ENCODE measurements at places on chromosomes 13 and 19.
A peak's percentile ranks its signal among the peaks of the same experiment; 100 is the strongest.

DNA sequence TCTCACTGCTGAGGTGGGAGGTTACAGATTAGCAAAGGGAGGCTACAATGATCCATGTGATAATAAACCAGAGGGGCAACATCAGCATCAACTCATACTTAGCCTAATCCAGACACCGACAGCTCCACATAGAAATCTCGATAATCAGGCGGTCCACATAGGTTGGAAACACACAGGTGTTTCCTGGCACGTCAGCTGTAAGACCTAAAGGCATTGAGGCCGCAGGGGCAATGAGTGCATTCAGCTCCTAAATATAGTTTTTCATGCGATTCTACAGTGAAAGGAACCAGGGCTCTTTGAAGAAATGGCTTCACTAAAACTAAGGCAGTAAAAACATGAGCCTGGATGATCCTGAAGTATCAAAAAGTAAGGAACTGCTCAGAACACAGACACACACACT lies 19.3 kb downstream of the PLPP2 start:
- no peak for DNase-seq

DNA sequence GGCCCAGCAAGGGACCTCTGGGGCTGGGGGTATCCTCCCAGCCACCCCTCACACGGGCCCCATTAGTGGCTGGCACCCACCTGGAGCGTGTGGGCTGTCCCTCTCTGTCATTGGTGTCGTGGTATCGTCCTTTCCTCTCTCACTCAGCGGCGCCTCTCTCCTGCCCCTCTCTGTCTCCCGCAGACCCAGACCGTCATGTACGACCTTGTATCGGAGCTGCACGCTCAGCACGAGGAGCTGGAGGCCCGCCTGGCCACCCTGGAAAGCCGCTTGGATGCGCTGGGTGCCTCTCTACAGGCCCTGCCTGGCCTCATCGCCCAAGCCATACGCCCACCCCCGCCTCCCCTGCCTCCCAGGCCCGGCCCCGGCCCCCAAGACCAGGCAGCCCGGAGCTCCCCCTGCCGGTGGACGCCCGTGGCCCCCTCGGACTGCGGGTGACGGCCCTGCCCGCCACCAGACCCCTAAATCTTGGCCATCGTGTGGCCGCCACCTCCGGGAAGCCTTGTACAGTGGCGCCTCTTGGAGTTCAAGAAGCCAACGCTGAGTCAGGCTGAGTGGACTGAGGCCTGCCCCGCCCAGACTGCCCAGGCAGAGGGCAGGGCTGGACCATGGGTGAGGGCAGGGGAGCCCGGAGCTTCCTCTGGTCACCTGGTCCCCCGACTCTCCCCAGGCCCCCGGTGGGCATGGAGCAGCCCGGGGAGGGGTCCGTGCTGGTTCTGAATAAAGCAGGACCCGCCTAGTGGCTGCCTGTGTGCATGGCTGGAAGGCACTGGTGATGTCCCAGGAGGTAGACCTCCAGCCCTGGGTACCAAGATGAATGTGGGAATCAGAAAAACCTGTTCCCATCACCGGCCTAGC lies 9.8 kb upstream of the ARRDC2 start:
- peak; percentile 81 for DNase-seq

DNA sequence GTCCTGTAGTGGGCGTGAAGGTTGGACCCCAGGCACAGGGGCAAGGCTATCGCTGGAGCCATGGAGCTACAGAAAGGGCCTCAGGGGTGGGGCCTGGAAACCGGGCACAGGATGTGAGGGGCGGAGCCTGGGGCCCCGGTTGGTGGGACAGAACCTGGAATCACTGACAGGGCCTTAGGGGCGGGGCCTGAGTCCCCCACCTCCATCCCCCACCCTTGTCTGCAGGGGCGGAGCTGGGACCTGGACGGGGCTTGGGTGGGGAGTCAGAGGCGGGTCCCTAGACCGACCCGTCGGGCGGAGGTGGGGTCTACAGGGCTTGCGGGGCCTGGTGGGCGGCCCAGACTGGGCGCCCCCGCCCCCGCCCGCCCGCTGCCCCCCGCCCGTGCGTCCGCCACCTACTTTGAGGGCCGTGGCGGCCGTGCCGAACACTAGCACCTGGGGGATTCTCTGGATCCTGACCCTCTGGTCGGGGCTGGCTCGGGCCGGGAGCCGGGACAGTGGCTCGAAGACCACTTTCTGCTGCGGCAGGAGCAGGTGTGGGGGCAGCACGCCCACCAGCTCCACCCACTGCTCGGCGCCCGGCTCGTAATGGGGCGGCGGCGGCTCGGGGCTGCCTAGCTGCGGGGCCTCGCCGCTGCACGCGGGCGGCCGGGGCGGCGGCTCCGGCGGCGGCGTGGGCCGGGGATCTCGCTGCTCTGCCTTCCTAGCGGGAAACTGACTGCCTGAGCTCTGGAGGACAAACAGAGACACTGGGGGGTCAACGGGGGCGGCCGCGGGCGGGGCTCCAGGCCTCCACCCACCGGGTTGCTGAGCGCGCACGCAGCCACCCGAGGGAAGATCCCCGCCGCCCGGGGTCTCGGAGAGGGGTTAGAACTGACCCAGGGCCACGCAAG lies 26.3 kb downstream of the DCAF15 start:
- peak; percentile 87 for DNase-seq

DNA sequence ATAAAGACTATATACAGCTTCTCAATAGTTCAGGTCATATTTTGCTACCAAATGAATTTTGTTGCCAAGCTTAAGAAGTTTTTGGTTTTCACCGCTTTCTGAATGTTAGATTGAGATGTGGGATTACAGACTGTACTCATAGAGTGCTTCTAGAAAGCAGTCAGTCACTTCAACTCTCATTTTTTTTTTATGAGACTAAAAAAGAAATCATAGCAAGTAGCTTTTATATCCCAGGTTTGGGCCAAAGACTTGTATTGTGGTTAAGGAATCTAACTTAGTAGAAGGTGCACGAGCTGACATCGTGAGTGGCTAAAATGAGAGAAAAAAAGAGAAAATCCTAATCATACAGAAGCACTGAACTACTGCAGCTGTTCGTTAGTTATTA lies 2.2 kb upstream of the USPL1 start:
- no peak for DNase-seq

DNA sequence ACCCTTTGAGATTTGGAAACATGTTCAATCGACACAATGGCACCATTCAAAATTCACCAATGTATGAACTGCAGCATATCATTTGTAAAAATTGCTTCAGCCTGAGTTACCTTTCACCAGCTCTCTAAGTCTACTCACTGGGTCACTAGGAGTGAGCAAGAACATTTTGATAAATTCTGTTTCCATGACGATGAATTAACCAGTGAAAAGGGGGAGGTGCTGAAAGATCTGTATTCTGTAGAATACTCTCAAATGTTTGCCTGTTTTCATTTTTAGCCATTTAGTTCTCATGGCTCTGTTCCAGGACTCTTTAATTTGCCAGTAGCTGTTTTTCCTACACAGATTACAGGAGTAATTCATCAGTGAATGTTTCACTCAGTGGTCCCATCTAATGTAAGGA lies 883.4 kb downstream of the DIAPH3 start:
- no peak for DNase-seq

DNA sequence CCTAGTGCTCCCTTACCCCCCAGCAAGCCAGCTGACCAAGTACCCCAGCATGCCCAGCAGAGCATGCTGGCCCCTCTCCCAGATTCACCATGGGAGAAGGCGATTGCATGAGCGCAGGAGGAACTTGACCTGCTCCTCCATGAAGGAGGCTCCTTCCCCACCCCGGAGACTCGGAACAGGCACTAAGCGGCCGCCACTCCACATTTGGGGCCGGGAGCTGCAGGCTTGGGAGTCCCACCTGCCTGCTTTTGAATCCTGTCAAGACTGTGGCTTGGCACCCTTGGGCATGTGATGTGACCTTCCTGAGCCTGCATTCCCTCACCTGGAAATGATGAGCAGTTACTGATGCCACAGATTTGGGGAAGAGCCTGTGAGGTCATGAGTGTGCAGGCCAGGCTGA lies 12.7 kb upstream of the TIMM50 start:
- no peak for DNase-seq

DNA sequence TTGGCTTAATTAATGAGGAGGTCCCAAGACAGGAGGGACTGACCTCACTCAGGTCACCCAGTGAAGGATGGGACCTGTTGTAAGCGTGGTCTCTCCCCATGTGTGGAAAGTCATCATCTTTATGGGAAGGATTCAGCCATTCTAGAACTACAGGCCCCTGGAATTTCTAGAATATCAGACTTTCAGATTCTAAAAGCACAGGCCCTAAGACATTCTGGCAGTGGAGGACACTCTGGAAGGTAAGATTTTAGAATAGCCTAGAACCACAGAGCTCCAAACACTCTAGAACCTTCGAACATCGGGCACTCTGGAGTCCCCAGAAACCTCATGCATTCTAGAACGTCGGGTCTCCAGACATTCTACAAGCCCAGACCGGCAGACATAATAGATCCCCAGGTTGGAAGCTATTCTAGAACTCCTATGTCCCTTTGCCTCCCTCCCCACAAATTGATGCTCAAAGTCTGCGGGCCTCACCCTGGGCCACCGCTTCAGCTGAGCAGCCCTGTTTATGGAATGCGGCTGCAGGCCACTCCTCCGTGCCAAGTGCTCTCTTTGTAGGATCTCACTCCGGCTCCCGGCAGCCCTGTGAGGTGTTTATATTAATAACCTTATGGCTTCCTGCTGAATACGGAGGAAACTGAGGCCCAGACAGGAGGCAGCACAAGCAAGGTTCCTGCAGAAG lies 1.9 kb upstream of the KLK15 start:
- no peak for DNase-seq

GRCh38 chr13:100175078-100175802 lies 86.3 kb downstream of the PCCA start:
- DNase-seq: no peak

DNA sequence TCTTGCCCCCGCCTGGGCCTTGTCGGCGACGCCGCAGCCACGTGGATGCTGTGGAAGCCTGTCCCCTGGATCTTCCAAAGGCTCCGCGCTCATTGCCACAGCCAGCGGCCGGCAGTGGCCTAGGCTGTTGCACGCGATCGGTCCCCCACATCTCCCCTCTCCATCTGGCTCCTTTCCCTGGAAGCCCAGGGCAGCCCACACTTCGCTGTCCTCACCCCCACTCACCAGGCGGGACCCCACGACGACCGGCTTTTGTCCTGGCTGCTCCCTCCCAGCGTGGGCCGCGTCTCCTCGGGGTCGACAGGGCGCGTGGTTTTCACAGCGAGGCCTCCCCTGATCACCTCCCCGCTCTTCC lies 605 bp upstream of the TEX30 start:
- no peak for DNase-seq

DNA sequence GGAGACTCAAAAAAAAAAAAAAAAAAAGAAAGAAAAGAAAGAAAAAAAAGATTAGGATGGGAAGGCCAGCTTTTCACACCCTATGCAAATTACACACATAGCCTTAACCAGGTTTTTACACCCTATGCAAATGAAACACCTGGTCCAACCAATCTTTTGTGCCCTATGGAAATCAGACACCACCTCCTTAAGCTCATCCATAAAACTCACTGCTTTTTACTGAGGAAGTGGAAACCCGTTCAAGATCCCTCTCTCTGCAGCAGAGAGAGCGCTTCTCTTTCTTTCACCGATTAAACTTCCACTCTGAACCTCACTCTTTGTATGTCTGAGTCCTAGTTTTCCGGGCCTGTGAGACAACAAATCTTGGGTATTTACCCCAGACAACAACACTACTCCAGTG lies 25.3 kb upstream of the HOMER3 start:
- no peak for DNase-seq

GRCh38 chr13:95546919-95547318 lies 5.6 kb upstream of the CLDN10 start:
- no peak for DNase-seq

- DNase-seq: no peak
Observed at GRCh38 chr13:105894697-105895096, 640.8 kb downstream of the EFNB2 start.

DNA sequence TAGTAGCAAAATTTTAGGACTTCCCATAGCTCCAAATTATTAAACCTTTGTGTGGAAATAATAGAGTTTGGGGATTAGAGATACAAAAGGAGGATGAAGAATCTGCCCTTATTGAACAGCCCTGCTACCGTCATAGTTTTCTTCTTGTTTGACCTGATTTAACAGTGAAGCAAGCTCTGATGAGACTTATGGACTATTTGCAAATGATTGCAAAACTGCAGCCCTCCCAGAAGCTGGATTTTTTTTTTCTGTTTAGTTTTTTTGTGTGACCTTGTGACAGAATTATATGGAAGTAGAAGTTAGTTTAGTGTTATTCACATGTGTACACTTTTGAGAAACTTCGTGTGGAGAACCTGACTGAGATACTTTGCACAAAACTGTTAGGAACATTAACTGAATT lies 267.8 kb downstream of the KCNRG start:
- no peak for DNase-seq

- DNase-seq: no peak
Observed at GRCh38 chr13:91126806-91127205, 220.7 kb upstream of the MIR17HG start.

DNA sequence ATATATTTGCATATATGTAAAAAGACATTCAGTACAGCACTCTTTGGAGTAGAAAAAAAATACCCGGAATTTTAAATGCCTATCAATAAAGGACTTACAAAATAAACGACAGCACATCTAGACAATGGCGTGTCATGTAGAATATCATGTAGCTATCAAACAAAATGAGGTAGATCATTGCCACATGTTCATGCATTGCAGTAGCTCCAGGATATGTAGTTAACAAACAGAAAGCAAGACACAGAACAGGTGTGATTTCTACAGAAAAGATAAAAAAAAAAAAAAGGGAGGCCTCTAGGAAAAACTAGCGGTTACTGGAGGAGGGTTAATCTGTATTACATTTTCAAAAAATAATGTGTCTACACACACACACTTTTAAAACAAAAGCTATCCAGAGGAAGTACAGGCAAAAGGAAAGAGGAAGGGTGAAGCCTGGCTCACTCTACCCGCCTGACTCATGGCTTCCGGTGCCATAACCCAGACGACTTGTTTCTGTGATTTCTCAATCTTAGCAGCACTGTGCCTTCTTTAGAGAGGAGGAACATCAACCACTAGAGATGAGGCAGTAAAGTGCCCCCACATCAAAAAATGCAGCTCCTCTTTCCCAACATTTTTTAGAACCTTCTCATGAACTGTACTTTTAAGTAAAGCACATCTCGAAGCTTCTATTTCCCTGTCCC lies 6.9 kb downstream of the KCTD12 start:
- DNase-seq: peak; percentile 85

GRCh38 chr19:2381148-2381820 lies 21.2 kb downstream of the TMPRSS9 start:
- DNase-seq: no peak

DNA sequence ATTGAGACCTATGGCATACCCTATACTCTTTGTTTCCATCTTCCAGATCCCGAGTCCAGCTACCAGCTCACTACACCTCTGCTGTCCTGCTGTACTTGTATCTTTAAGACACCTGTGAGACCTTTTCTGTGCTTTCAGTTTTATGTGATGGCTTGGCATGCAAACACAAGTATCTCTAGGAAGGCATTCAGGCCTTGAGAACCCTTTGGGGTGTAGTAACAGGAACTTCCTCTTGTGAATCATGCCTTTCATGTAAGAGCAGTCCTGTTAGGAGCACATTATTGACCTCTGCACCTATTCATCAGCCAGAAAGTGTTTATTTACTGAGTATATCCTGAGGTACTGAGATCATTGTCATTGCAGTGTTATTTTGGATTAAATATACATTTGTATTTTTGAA lies 87.0 kb upstream of the HTR2A start:
- DNase-seq: no peak

All from coronary artery (tissue), 2 donors.